Caki2 (cell line): ENCODE measurements at places on chromosomes 7 and 10. TPM values are rescaled to one million over a fixed set of nuclear protein-coding genes. Genes with fewer than 3 reads are reported as not detected.
A peak's percentile ranks its signal among the peaks of the same experiment; 100 is the strongest.

Gene CTNNA3
- not detected in 2 replicates for total RNA-seq

Gene NOS3
- total RNA-seq = 2.9 and 12.0 TPM in 2 replicates

Gene SVOPL
- total RNA-seq = not detected in 2 replicates

Gene MKI67
- total RNA-seq = 8.8 and 10.5 TPM in 2 replicates

Gene KCNH2
- 8.4 and 9.1 TPM in 2 replicates for total RNA-seq

Gene CCM2
- 74.6 and 81.5 TPM in 2 replicates for total RNA-seq

Gene CHRM2
- not detected in 2 replicates for total RNA-seq

Gene ADRB1
- total RNA-seq = 0.30 TPM in 1 of 2 replicates, not detected in the other

Gene PDE1C
- total RNA-seq = 0.17 and 10.2 TPM in 2 replicates

Gene VSTM4
- total RNA-seq = 1.7 and 2.1 TPM in 2 replicates

DNA sequence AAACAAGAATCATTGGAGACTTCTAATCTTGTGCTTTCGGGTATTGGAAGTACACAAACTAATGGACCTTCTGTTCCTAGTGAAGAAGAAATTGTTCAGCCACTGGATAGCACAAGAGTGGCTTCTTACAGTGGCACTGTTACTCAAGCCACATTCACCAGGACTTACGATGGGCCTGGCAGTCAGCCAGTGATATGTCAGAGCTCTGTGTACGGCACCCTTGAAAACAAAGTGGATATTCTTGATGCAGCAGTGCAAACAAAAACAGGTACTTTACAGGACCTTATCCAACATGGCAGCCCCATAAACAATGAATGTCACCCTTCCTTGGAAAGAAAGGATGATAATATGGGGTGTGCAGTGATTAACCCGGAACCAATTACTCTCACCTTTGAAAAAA lies 61.6 kb downstream of the TASOR2 start:
- no peak for DNase-seq

DNA sequence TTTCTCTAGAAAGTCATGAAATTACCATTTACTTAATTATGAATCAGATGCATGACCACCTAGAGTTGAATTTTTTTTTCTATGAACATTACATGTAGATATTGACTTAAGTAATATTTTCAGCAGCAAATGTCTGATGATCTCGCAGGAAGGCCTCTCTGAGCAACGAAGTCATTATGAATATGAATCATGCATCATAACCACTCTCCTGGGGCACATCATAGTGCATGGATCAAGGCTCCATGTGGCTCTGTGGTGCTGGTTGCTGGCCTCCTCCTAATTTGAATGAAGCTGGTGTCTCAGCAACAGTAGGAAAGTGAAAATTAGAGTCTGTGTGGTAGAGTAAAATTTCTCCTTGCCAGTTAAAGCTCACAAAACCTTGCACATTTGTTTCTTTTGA lies 121.4 kb upstream of the INHBA start:
- no peak for DNase-seq

DNA sequence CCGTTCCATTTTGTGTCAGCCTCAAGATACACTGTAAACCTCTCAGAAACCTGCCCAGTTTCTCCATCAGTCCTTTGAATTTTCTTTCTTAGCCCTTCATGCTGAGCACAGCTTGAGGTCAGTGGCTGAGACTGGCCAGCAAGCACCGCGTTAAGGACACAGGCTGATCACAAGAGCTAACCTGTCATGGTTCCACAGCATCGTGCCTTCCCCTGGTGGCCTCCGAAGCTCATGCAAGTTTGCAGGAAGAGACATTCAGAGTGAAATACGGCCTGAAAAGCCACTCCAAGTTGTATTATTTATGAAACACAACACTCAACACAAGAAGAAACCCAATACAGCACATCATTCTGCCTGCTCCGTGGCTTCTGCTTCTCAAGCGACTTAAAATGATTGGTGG lies 57.0 kb upstream of the PFKP start:
- no peak for DNase-seq

DNA sequence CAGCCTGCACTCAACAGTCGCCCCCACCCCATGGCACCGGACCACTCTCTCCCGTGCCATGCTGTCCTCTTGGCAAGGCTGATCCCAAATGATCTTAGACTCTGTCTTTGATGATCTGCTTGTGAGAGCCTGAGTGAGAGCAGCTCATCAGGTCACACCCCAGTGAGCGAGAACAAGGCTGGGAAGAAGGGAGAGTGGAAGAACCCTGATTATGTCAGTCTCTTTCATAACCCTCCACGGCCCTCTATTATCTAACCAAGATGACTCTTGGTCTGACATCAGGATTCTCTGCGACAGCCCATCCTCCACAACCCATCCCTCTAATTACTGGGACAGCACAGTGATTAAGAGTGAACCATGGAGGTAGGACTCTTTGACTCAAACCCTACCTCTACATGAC lies 53.1 kb upstream of the C7orf33 start:
- peak; percentile 34 for DNase-seq

DNA sequence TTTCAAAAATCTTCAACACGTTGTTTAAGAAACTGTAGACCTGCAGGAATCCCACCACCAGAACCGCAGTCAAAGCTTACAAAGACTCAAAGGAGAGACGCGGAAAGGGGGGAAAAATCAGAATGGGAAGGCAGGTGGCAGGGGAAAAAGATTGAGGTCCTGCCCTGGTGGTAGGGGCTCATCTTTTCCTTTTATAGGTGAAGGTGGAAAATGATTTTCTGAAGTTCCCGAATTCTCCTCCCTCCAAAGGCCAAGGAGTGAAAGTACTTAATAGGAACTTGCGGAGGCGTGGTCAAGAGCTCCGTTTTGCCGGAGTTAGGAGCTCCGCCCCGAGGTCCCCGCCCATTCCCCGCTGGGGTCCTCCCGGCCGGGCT lies 724 bp downstream of the BBIP1 start:
- DNase-seq = no peak

DNA sequence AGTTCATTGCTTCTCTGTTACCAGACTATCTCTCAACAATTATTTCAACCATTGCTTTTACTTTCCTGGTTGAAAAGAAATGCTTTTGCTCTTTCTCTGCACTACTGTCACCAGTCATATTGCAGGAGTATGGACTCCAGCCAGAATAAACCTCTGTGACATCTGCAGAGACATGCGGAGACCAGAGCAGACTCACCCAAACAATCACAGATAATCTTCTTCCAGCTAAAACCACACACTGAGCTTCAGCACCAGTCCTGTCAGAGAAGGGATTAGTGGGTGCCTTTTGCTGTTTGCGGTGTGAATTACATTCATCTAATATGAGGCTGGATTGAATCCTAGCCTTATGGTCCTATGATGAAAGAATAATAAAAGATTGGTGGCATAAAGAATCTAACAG lies 258.6 kb downstream of the CNTNAP2 start:
- DNase-seq = no peak

GRCh38 chr7:137772748-137773147 lies 74.0 kb downstream of the DGKI start:
- DNase-seq = peak; percentile 40

- no peak for DNase-seq
Measured at GRCh38 chr10:131049016-131049415, 262.5 kb downstream of the TCERG1L start.

DNA sequence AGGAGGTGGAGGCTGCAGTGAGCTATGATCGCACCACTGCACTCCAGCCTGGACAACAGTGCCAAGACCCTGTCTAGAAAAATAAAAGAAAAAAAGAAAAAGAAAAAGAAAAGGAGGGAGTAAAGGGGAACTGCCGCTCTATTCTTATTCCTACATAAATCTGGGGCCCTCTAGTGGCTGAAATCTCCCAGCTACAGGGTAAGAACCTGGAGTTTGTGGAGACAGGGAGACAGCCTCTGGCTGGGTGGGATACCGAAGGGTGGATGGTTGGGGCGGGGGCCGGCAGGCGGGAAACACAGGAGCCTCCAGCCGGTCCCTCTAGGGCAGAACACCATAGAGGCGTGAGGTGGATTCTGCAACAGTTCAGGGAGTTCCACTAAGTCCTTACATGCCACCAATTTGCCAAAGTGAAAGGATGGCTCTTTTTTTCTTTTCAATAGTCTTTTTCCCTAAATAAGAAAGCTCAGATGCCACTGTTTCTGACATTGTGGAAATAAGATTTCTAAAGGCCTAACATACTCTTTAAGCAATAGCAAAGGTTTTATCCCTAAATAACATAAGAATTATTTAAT lies 117.3 kb downstream of the SVIL start:
- no peak for DNase-seq

DNA sequence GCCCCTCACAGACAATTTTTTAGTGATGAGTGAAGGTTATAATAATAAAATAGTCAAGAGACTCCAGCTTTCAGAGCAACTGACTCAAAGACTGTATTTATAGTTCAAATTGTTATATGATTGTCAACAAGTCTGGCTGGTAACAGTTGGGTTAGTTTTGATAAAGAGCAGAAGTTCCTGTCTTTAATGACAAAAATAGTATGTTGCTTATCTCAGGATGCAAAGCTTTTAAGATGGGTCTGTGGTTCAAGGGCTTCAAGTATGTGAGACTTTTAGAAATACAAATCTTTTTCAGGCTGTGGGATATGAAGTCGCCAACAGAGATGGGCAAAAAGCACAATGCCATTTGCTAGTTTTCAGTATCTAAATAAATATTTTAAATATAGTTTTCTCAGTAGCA lies 118.4 kb downstream of the ABCA13 start:
- no peak for DNase-seq

- DNase-seq = no peak
Measured at GRCh38 chr10:91190876-91191583, 29.4 kb upstream of the PCGF5 start.

DNA sequence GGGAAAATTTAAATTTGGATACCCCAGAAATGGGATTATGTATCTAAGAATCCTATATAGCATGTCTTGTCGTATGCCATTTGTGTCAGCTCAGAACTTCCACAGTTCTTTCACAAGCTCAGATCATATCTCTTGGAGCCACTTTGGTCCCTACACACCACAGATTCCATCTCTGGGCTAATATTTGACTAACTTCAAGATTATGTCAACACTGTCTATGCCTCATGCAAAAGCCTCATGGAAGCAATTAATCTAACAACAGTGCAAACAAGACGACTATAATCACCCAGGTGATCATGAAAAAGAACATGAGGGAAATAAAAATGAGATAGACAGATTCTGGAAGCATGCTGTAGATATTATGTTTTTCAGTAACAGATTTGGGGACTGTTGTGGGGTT lies 189.1 kb downstream of the LRRTM3 start:
- DNase-seq = peak; percentile 36

DNA sequence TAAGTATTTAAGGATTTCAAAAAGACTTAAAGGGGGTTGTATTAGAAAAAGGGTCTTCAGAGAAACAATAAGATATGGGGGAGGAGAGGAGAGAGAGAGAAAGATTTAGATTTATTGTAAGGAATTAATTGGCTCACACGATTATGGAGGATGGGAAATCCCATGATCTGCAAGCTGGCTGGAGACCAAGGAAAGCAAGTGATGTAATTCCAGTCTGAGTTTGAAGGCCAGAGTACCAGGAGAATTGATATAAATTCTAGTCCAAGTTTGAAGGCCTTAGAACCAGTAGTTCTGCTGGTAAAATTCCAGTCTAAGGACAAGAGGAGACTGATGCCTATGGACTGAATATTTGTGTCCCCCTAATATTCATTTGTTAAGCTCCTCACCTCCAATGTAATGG lies 20.6 kb upstream of the SLC13A1 start:
- DNase-seq = peak; percentile 12

DNA sequence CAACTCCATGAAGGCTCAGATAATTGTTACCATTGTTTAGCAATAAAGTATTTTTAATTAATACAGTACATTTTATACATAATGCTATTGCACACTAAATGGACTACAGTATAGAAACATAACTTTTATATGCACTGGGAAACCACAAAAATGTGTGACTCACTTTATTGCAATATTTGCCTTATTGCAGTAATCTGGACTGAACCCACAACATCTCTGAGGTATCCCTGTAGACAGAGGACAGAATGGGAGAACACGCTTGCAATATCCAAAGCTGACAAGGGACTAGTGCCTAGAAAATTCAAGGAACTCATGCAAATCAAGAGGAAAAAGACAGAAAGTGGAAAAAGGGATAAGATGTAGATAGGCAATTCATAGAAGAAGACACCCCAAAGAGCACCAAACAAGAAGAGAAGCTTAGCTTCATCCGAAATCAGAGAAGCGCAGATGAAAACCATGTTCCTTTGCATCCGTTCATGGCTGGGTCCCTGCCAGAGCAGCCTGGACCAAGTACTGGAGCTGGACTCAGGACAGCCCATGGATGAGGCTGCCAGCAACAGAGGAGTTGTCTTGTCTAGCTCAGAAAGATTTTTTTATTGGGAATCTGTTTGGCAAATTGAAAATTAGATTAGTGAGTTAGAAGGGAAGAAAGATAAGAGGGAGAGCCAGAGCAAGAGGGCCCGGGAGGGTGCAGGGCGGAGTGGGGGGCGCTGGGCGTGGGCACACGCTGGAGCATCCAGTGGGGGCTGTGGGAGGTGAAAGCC lies 16.0 kb upstream of the GALNTL5 start:
- DNase-seq = no peak

DNA sequence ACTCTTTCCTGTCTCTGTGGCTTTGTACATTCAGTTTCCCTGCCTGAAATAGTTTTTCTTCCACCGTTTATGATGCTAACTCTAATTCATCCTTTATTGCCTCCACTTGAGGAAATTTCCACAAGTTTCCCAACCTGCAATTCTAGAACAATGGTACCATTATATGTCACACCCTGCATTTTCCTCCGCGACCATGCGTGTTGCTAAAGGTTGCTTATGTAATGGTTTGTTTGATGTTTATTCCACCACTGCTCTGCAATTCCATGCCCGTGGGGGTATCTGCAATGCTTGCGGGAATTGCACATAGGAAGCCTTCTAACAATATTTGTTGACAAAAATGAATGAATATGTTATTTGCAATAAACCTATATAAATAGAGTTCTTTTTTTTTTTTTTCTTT lies 69.5 kb upstream of the ST8SIA6 start:
- no peak for DNase-seq

- no peak for DNase-seq
Measured at GRCh38 chr7:118418433-118418832, 193.9 kb downstream of the ANKRD7 start.

- no peak for DNase-seq
Measured at GRCh38 chr10:74558897-74559296, 267.5 kb upstream of the KAT6B start.

- DNase-seq = no peak
Measured at GRCh38 chr10:93413252-93413689, 68.9 kb downstream of the MYOF start.

GRCh38 chr10:47401210-47401609 lies 17.1 kb upstream of the ZNF488 start:
- DNase-seq = no peak

GRCh38 chr10:34729619-34730018 lies 85.5 kb downstream of the PARD3 start:
- no peak for DNase-seq

- no peak for DNase-seq
Measured at GRCh38 chr7:91435381-91436059, 171.3 kb downstream of the FZD1 start.

- no peak for DNase-seq
Measured at GRCh38 chr10:18334116-18334867, 194.1 kb downstream of the CACNB2 start.

- DNase-seq = no peak
Measured at GRCh38 chr7:83872501-83872900, 223.6 kb upstream of the SEMA3E start.

DNA sequence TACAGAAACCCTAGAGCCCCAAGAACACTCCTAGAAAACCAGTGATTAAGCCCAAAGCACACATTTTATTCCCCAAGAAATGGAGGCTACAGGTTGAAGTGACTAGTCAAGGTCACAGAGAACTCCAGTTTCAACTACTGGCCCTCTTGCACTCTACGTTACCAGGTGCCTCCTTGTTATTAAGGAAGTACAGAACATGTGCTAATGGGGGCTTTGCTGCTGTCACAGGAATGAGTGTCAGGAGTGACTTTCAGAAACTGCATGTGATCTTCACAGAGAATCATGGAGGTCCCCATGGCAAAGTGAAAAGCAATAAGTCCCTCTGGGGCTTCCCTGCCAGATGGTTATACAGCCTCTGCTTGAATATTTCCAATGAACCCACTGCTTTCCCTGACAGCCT lies 19.3 kb downstream of the JAZF1 start:
- no peak for DNase-seq
